Cerebellar cortex (tissue), 1 donor: ENCODE measurements at places on chromosomes 2 and 18.

GRCh38 chr2:150062416-150062815, 425.1 kb downstream of the RND3 start:
- DNase-seq, result no peak

- no peak for DNase-seq
These were observed 675 bp downstream of the FZD5 start for GRCh38 chr2:207768866-207769596.

DNA sequence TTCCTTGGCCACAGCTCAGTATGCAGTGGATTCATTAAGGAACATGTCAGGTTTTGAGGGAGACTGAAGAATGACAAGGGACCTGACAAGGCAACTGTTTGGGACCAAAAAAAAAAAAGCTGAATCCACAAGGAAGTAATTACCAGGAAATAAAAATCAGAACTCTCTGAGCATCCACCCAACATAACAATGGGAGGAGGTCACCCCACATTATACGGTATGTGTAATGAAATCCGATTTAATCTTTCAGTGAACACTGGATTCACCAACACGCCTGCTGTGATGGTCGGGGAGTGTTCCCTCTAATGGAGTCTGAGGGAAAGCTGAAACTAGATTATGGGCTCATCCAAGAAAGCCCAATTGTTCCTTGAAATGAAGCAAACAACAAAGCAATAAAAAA, 329.3 kb downstream of the ETAA1 start:
- no peak for DNase-seq

DNA sequence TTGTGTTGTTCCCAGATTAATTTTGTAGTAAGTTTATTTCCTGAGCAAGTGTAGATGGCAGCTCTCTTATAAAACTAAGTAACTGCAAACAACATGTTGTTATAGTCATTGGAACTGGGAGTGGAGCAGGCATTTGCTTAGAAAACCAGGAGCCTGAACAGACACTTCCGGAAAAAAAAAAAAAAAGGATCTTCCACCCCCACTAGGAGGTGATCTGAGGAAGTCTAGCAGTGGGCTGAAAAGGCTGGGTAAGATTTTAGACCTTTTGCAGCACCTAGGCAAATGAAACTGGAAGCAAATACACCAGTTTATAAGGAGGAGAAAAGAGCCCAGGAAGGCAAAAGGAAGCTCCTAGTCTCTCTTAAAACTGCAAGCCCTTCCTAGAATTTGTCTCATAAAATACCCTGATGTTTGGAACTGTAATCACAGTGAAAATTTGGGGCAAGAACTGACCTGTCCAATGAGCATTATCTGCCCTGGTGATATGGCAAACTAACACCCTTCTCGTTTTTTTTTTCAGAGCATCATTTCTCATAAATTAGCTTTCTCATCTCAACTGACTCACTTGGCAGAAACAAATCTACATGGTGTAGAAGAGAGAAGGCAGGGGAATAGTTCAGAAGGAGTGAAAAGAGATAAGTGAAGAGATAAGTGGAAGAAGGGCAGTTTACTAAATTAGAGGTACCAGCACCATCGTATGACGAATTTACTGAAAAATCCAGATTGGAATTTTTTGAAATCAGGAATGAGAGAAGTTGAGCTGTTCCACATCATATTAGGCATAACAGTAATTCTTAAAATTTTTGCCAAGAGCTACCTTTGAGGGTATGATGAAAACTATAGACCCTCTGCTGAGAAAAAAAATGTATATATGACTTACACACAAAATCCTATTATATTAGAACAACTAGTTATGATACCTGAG, 4.2 kb upstream of the CCNYL1 start:
- DNase-seq, result no peak

- no peak for DNase-seq
These were observed 346.1 kb upstream of the KYNU start for GRCh38 chr2:142531377-142531776.
